ENCODE measurements at places on chromosomes 4 and X.

GRCh38 chrX:48899078-48899410 is 1.3 kb downstream of the PQBP1 start:
- DNase-seq = no peak

DNA sequence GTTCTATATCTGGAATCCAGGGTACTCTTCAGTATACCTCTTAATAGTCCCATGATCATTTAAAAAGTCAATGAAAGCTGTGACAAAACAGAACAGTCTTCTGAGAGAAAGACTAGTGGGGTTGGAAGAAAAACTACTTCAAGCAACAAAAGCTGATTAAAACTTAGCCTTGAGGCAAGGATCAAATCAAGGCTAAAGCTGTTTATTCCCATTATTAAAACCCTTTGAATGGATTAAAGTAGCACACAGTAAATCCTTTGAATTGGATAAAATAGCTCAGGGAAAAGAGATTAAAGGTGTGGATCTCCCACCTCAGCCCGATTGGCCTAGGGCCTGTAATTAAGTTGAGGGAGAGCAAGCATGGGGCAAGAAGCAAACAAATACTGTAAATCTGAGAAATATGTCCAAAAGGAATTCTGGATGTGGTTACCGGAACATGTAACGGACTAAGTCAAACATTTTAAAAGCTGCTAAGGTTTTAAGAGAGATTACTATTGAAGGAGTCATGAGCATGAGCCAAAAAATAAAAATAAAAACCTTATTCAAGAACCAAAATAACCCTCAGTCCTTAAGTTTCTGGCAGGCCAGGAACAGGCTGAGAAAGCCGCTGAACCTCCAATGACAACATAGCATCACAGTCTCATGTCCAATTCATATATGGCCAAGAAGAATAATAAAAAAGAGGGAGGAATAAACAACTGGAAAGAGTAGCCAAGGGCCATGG is 257.3 kb upstream of the NEIL3 start:
- no peak for DNase-seq

- DNase-seq = no peak
These were observed 377.8 kb upstream of the PRKX start for GRCh38 chrX:4091046-4091760.

- DNase-seq = no peak
These were observed 393 bp downstream of the SH3KBP1 start for GRCh38 chrX:19886883-19887531.

DNA sequence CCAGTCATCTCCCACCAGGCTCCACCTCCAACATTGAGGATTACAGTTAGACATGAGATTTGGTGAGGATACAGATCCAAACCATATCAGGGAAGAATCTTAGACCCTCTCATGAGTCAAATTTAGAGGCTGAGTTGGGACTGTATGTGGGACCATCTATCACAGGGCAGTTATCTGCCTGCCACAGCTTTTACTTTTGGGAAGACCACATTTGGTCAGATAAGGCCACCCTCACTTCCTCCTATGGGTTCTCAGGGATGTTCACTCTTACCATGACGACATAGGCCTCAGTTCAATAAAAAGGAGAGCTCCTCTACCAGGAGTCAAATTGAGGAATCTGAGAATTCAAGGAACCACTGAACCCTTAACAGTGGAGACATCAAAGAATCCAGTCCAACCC is 2.1 kb downstream of the MAGEB2 start:
- no peak for DNase-seq

GRCh38 chr4:55568905-55569504 is 22.3 kb upstream of the CLOCK start:
- no peak for DNase-seq

DNA sequence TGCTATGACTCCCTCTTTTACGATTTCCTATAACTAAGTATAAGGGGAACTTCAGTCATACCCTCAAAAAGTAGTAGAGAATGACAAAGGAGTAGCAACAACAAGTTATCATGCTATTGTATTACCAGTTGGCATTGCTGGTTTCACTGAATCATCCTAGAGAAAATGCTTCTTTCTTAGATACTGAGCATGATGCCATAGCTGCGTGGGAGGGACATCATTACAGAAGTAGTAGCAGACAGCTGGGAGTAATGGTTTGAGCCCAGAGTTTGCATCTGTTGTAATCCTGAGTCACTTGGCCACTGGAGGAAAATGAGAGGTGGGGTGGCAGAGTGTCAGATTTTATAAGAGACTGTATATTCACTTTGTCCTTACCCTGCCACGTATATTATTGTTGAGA is 38.6 kb downstream of the MTMR1 start:
- DNase-seq = no peak

DNA sequence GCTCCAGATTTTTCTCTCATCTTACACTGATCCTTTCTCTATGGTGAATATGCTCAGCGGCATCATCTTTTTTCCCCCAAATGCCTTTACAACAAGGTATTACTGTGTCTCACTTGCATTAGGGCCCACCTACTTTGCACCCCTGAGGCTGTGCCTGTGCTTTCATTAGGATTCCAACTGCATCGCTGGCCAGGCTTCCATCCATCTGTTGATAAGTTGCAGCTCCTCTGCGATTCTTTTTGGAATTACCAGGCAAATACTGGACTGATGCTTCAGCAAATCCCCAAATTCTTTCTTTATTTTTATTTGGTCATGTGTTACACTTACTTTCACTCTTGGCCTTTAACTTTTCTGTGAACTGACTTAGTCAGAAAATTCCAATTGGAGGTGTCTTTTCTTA is 77.3 kb downstream of the AFF2 start:
- DNase-seq = no peak

- DNase-seq = no peak
These were observed 568.0 kb downstream of the PDHA2 start for GRCh38 chr4:96407738-96408463.

GRCh38 chrX:43615660-43616059 is 40.4 kb upstream of the MAOA start:
- DNase-seq = no peak

GRCh38 chr4:82905205-82905604 is 4.7 kb downstream of the THAP9 start:
- no peak for DNase-seq

Measured in T-cell (primary cell).